ENCODE measurements at places on chromosomes 3 and 15. TPM values are rescaled to one million over a fixed set of nuclear protein-coding genes. Genes with fewer than 3 reads are reported as not detected.

DNA sequence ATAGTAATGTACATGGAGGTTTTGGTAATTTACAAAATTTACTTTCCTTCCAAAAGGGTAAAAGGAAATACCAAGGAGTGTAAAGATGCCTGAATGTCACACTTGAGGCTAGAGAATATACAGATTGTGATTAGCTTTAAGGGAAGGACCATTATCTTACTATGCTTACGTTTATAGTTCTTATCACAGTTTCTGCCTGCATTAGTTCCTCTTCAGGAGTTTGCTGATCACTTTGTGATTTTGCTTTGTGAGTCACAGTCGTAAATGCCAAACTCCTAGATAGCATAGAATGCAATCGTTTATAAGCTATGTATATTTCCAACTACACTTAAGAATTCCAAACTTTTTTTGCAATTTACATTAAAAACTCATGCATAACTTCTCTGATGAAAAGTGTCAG is 1034.6 kb downstream of the DIPK2A start:
- H3K4me1 ChIP-seq, result no peaks in the 10 kb centered on the region
- no peak for DNase-seq
- H3K27me3 ChIP-seq, result no peaks in the 10 kb centered on the region
- no peak overlapping the region for H3K4me3 ChIP-seq

DNA sequence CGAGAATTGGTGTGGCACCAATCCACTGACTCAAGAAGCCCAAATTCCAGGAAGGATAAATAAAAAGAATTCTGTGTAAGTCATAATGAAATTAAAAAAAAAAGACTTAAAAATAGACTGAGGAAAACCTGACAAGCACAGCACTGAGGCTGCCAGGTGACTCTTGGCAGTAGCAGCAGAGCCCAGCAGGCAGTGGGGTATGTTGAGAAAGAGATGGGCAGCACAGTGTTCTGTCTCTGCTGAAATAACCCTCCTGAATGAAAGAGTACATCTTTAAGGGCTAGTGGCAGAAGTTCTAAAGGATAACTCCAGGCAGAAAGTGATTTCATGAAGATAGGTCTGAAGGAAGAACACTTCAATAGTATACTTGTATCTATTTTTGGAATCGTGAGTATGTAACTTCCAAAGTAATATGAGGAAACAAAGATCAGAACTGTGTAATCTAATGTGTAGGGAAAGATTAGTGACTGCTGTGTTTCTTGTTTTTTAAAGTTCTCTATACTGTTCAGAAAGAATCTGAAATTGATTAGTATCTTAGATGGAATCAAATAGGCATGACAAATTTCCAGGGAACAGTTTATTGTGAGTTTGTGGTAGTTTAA is 75.9 kb downstream of the RAB7A start:
- H3K4me3 ChIP-seq, result peak overlapping the region; percentile 30
- peak overlapping the region; percentile 86 for H3K27ac ChIP-seq
- peaks cover 82% of the 10 kb centered on the region for H3K4me1 ChIP-seq
- no peaks in the 10 kb centered on the region for H3K27me3 ChIP-seq

DNA sequence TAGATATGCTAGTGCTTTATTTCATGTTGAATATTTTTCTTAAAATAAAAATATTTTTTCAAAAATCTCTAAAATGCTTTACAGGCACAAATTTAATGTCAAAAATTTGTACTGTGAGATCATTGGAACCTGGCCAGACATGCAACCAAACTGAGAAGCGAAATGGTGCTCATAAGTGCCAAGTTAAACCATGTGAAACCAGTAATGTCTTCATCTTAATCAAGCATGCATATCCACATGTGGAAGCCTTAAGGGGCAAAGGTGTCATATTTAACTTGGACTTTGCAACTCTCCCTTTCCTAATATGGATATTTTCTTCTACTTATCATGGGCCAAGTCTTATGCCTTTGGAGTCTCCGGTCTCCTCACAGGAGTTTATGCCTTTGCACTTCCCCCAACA is 208.9 kb upstream of the COL8A1 start:
- no peak for DNase-seq
- no peak overlapping the region for H3K27ac ChIP-seq
- no peak overlapping the region for H3K4me3 ChIP-seq
- H3K27me3 ChIP-seq, result no peaks in the 10 kb centered on the region
- H3K36me3 ChIP-seq, result no peaks in the 10 kb centered on the region
- H3K4me1 ChIP-seq, result no peaks in the 10 kb centered on the region

DNA sequence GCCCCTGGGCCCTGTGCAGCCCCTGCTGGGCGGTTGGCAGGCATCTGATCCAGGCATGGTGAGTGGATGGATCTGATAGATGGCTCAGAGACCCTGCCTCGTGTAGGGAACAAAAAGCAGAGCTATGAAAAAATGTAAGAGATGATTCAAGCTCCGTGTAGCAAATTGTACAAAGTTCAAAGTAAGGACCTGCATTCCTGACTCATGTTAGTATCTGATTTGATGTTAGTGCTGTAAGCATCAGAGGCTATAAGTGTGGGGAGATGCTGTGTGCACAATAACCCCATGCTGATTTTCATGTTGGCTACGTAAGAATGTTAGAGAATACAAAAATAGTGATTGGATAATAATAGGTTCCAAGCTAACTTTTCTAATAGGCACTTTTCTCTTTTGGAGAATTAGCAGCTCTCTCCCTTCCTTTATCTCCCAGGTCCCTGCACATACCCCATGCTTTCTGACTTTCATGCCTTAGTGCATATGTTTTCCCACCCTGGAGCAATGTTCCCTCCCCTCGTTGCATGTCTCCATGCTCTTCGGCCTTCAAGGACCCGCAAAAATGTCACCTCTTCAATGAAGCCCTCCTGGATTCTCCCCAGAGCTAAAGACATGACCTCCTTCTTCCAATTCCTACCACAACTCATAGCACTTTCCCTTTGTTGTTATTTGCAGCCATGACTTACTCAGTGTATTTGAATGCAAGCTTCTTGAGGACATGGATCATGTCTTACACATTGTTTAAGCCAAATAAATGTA is 1.6 kb downstream of the CCR9 start:
- peaks cover 21% of the 10 kb centered on the region for H3K4me1 ChIP-seq
- peaks cover 6% of the 10 kb centered on the region for H3K36me3 ChIP-seq
- no peak overlapping the region for H3K4me3 ChIP-seq
- H3K27ac ChIP-seq, result no peak overlapping the region
- H3K27me3 ChIP-seq, result peaks cover 54% of the 10 kb centered on the region

Gene CILP
- total RNA-seq, result 0.05 TPM

- no peaks in the 10 kb centered on the region for H3K4me1 ChIP-seq
- H3K4me3 ChIP-seq, result no peak overlapping the region
- no peak overlapping the region for H3K27ac ChIP-seq
- no peak for DNase-seq
- no peaks in the 10 kb centered on the region for H3K27me3 ChIP-seq
Observed at GRCh38 chr3:70738291-70738681, 425.8 kb upstream of the MDFIC2 start.

Gene AP2M1
- 228 TPM for total RNA-seq

DNA sequence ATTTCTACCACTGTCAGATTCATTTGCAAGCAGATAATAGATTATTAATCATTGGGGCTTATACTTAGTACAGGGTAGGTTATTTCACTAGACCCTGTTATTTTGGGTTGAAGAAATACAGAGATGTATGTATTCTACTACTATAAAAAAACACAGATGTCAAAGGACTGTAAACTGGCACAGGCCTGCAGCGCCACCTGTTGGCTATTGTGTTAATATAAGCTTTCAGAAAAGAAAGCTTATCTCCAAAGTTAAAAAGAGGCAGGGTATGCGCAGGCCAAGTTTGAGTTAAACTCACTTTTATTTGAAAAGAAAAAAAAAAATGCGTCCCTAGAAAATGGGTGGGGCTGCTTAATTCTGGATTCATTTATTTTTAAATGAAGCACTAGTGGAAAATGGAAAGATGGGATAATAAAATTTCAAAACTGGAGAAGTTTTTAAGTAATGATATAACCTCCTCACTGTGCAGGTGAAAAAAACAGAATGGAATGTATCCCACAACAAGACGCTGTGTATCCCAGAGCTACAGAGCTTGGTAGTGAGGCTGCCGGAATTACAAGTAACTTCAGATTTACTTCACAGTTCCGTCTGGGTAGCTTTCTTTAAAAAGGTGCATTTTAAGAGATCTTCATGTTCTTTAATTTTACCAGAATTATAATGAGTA is 407.2 kb upstream of the TGFBR2 start:
- no peak overlapping the region for H3K4me3 ChIP-seq
- DNase-seq, result peak; percentile 79
- no peaks in the 10 kb centered on the region for H3K36me3 ChIP-seq
- no peaks in the 10 kb centered on the region for H3K27me3 ChIP-seq
- no peaks in the 10 kb centered on the region for H3K4me1 ChIP-seq
- no peak overlapping the region for H3K27ac ChIP-seq

Gene RPL4
- total RNA-seq, result 2,528 TPM

- H3K4me1 ChIP-seq, result peaks cover 13% of the 10 kb centered on the region
- no peak for DNase-seq
- peaks cover 12% of the 10 kb centered on the region for H3K27me3 ChIP-seq
- H3K36me3 ChIP-seq, result no peaks in the 10 kb centered on the region
- H3K4me3 ChIP-seq, result no peak overlapping the region
- H3K27ac ChIP-seq, result no peak overlapping the region
Observed at GRCh38 chr15:69794645-69795469, 302.9 kb downstream of the TLE3 start.

DNA sequence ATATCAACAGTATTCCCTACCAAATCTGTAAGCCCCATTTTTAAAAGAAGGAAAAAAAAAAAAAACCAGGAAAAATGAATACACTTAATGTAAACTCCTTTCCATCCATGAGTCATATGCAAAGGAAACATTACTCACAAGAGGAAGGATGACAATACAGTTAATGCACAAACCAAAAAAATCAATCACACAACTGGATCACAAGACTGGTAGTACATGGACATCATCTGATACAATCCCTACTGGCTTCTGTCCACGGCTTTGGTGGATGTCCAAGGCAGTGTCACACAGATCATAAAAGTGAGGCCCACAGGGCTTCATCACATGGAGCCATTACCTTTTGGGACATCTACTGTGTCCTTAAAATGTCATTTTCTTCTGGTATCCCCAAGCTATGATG is 44.0 kb downstream of the SUCLG2 start:
- H3K27me3 ChIP-seq, result no peaks in the 10 kb centered on the region
- H3K4me1 ChIP-seq, result peaks cover 17% of the 10 kb centered on the region
- no peak overlapping the region for H3K27ac ChIP-seq
- DNase-seq, result no peak
- H3K36me3 ChIP-seq, result peaks cover 82% of the 10 kb centered on the region

DNA sequence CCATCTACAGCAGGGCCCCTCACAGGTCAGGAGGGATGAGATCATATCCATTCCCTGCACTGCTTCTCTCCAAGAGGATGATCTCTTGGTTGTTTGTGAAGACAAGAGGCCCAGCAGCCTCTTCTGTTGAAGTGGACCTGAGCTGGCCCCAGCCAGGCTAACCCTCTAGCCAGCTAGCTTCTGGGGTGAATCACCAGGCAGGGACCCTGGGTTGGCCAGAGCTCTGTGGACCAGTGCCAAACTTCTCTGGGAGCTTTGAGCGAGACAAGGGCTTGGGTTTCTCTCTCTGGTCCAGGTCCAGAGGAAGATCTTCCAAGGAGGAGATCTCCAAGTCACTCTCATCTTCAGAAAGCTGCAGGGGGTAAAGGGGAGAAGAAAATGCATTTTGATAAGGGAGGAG is 52.7 kb downstream of the CLDN18 start:
- H3K36me3 ChIP-seq, result no peaks in the 10 kb centered on the region
- H3K27ac ChIP-seq, result no peak overlapping the region
- H3K4me3 ChIP-seq, result no peak overlapping the region
- peak; percentile 15 for DNase-seq

DNA sequence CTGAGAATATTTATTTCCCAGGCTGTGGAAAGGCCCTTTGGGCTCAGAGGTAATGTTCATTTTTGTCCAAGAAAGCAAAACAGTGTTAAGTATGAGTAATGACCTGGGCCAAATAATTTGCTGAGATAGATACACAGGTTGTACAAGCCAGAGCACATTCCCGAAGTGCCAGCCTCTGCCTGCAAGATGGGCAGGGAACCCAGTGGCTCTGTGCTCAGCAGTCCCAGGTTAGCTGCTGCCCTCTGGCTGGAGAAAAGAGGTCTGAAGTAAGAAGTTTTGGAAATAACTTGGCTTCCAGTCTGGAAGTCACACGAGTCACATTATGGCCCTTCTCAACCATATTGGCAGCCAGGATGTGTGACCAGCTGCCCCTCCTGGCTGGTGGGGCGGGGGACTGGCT is 20.2 kb downstream of the MYZAP start:
- no peaks in the 10 kb centered on the region for H3K4me1 ChIP-seq
- no peak overlapping the region for H3K27ac ChIP-seq
- H3K36me3 ChIP-seq, result no peaks in the 10 kb centered on the region
- no peaks in the 10 kb centered on the region for H3K27me3 ChIP-seq
- no peak for DNase-seq
- no peak overlapping the region for H3K4me3 ChIP-seq

DNA sequence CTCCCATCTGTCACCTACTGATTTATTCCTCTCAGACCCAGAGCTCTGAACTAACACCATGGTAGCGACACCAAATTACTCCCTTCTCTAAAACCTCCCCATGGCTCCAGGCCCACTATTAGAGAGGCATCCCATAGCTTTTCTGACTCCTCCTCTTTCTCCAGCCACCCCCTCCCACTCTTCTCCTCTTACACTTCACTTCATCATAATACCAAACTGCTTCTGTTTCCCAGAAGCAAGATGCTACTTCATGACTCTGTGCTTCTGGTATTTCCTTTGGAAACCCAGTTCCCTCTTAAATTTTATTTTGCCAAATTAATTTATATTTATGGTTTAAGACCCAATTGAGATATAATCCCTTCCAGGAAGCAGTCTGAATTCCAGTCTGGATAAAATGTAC is 465.1 kb upstream of the PDZRN3 start:
- H3K36me3 ChIP-seq, result no peaks in the 10 kb centered on the region
- no peak overlapping the region for H3K4me3 ChIP-seq
- DNase-seq, result no peak

DNA sequence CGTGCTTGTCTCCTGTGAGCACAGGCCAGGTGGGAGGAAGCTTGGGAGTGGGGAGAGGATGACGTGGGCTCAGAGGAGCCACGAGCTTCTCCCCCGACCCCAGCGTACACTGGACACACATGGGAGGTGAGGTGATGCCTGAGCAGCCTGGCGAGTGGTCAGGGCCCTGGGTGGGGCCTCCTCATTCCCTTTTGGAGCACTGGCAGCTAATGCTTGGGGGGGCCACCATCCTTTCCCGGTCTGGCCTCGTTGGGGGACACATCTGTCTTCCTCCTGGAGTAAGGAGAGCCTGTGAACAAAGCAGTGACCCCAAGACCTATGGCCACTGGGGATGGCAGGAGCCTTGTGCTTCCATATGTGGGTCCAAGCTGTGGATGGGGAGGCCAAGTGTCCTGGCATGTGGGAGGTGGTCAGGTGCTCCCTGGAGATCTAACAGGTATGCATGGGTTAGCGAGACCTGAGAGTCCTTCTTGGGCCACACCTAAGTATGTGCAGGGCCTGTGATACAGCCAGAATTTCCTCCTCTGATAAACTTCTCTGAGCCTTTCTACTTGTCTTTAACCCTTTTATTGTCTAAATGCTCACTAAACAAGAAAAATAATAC is 9.5 kb downstream of the KLF13 start:
- peaks cover 100% of the 10 kb centered on the region for H3K4me1 ChIP-seq
- no peaks in the 10 kb centered on the region for H3K27me3 ChIP-seq
- peaks cover 52% of the 10 kb centered on the region for H3K36me3 ChIP-seq
- no peak overlapping the region for H3K4me3 ChIP-seq
- peak overlapping the region; percentile 31 for H3K27ac ChIP-seq
- no peak for DNase-seq

Measured in activated CD8-positive, alpha-beta T cell treated with anti-CD3 and anti-CD28 coated beads, Interleukin-2, amount 10 ng/mL, durations not matched to agents 7 days and 5 days (primary cell).